ENCODE measurements at places on chromosomes 7 and 10.

- DNase-seq = no peak
These were observed 47.7 kb upstream of the TRIL start for GRCh38 chr7:29005829-29006228.

DNA sequence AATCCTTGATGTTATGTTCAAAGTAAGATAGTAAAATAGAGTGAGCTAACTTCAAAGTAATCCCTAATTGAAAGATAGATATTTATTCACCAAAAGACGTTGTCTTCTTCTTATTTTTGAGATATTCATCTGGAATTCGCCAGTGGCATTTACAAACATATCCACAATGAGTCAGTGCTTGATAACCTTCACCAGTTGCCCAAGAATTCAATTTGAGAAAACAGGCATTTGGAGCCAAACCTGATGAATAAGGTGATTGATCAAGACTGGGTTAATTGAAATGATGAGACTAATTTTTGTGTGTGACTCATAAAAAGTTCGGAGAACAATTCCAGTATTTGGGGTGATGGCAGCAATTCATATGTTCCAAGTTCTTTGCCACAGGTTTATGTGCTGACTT is 344.0 kb downstream of the ARL4A start:
- DNase-seq = no peak

DNA sequence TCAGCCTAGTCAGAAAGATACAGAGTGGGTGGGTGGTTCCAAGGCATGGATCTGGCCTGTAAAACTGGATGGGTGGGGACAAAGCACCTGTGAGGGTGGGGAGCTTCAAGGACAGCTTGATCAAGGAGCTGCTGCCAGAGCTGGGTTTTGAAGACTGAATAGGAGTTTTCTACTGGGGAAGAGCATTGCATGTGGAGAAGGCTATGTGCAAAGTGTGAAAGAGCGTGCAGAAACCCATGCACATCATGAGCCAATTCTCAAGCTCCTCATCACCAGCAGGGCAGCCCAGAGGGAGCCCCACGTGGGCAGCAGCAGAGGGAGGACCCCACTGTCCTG is 58.6 kb downstream of the PDGFA start:
- DNase-seq = no peak

- no peak for DNase-seq
These were observed 112.2 kb downstream of the CLEC2L start for GRCh38 chr7:139635526-139636302.

GRCh38 chr10:113131613-113132261 is 181.7 kb downstream of the TCF7L2 start:
- DNase-seq = peak; percentile 71

- DNase-seq = no peak
These were observed 60.5 kb upstream of the C10orf90 start for GRCh38 chr10:126730856-126731609.

DNA sequence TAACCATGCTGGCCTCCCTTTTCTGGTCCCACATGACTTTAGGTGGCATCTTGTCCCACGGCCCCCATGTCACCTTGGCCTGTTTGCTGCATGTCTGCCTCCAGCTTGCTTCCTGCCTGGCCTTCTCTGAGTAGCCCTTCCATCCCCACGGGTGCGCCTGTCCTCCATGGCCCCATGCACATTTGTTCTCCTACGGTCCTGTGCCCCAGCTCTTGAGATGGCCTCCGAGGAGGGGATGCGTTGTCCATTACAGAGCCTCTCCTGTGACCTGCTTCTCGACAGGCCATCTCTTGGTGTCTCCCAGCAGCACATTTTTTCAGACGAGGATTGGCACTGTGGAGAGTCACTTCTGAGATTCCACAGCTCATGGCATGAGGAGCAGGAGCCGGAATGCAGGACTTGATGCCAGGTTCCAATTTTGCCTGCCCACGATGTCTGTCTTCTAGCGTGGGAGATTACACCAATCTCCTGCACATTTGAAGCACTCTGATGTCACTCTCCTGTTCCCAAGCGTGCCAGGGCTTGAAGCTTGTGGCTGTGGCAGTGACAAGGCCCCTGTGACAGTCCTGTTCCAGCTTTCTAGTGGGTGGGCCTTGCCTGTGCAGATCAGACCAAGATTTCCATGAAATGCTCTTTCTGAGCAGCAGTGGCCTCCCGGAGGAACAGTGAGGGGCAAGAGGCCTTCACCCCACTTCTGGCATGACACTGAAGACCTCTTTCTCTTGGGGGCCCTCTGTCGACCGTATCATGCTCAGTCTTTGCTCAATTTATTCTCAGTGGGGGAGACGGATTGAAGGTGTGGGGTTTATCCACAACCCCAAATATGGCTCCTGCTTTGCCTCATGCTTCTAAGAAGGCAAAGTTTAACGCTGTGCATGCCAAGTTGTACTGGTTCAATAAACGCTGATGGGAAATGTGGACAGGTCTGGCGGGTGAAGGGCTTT is 13.4 kb downstream of the WDFY4 start:
- DNase-seq = no peak

- DNase-seq = no peak
These were observed at the start of gene GIMAP8 for GRCh38 chr7:150450491-150451001. TSS of gene GIMAP8 (plus strand) at chr7:150450630. CDS start at chr7:150466699, 16,069 bp downstream.

DNA sequence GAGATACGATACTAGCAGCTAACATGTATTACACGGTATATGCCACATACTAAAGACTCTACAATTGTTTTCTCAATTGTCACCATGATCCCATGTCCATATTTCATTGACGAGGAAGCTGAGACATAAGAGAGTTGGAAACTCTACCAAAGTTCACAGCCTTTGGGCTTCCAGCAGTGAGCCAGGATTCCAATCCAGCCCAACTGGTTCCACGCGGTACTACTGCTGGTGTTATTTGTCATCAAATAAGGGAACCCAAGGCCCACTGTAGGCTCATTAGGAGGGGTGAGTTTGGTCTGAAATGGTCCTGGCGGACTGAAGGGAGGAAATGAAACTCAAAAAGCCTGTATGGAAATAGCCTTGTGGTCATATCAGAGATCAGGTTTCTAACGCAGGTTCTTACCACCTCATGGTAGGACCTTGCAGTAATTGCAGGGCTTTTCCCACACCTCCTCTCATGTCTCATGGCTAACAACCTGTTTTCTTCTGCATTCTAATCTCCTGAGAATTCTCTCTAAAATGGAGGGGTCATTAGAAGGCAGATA is 814.6 kb downstream of the LRMDA start:
- DNase-seq = no peak

GRCh38 chr10:33819206-33819605 is 484.7 kb upstream of the NRP1 start:
- DNase-seq = no peak

- DNase-seq = no peak
These were observed 14.6 kb downstream of the MGMT start for GRCh38 chr10:129481641-129482040.

DNA sequence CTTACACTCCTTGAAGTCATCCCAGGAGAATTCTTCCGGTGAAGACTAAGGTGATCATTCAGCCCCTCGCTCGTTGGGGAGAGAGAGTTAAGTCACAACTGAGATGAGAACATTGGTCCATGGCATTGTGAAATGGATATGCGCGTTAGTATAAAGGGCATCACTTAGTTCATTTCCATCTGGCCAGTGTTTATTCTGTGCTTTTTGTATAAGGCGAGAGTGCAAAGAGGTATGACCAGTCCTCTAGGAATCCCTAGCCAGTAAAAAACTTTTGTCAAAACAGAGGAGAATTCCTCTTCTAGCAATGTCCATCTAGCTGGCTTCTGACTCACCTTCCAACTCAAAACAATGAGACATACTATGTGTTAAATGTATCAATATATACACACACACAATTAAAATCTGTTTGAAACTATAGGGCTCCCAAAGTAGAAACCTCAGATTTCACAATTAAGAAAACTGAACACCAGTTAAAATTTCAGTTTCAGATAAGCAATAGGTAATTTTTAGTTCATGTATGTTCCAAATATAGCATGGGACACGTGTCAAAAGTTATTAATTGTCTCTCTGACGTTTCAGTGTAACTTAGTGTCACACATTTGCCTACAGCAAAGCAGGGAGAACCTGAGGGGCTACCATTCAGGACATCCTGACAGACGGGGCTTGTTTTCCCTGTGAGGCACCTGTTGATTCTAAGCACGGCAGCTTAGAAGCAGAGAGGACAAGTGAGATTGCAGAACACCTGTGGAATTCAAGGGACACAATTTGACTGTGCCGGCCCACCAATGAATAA is 158.9 kb downstream of the KLF6 start:
- peak; percentile 52 for DNase-seq

- no peak for DNase-seq
These were observed 117.6 kb upstream of the FERD3L start for GRCh38 chr7:19262826-19263225.
